ENCODE measurements at places on chromosomes 6 and 20.

- DNase-seq, result no peak
These were observed 22.1 kb downstream of the NRSN1 start for GRCh38 chr6:24148154-24148570.

- no peak for DNase-seq
These were observed 35.1 kb downstream of the SGK1 start for GRCh38 chr6:134282816-134283215.

GRCh38 chr20:41534170-41534569, 84.0 kb downstream of the CHD6 start:
- DNase-seq, result no peak

- DNase-seq, result peak; percentile 81
These were observed 86.1 kb upstream of the SIRPA start for GRCh38 chr20:1809131-1809572.

DNA sequence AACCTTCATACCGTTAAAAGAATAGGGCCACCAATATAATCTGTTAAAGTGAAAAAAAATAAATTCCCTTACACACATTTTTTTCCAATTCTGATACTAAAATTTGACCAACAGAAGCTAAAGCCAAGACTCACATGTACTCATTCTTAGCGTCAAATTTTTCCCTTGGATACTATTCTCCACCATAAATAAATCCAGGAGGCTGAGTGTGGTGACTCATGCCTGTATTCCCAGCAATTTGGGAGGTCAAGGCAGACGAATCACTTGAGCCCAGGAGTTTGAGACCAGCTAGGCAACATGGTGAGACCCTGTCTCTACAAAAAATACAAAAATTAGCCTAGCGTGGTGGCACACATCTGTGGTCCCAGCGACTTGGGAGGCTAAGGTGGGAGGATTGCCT, 43.9 kb downstream of the SCML4 start:
- DNase-seq, result no peak

DNA sequence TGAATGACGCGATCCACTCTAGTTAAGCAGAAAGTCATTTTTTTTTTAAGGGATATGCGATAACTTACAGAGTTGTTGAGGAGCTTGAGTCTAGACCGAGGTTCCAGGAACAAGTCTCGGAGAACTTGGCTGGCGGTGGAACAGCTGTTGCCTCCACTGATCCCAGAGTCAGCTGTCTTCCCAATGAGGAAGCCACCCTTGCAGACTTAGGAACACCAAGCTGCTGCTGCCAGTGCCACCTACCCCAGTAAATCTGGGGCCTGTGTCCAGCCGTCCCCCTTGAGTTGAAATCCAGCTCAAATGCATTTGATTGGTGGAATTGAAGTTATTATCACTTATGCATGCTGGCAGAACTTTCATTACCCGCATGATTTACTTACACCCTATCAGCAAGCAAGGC, 6.7 kb downstream of the PFDN4 start:
- no peak for DNase-seq

GRCh38 chr20:60152792-60153191, 194.6 kb downstream of the CDH26 start:
- no peak for DNase-seq

DNA sequence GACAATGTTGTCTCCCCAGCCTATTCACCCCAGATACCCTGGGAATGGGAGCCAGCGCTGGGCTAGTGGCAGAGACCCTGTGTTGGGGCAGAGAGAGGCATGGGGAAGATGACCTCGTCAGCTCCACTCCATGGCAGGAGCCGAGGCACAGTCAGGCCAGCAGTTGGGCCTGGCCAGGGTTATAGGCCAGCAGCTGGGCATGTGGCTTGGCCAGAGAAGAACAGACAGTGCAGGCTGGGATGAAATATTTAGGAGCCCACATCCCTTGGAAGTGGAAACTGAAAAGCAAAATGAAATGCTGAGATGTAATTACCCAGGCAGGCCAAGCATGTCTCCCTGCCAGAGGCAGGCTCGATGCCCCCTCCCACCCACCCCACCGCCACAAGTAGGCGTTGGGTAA, 70.0 kb downstream of the GRM4 start:
- no peak for DNase-seq

DNA sequence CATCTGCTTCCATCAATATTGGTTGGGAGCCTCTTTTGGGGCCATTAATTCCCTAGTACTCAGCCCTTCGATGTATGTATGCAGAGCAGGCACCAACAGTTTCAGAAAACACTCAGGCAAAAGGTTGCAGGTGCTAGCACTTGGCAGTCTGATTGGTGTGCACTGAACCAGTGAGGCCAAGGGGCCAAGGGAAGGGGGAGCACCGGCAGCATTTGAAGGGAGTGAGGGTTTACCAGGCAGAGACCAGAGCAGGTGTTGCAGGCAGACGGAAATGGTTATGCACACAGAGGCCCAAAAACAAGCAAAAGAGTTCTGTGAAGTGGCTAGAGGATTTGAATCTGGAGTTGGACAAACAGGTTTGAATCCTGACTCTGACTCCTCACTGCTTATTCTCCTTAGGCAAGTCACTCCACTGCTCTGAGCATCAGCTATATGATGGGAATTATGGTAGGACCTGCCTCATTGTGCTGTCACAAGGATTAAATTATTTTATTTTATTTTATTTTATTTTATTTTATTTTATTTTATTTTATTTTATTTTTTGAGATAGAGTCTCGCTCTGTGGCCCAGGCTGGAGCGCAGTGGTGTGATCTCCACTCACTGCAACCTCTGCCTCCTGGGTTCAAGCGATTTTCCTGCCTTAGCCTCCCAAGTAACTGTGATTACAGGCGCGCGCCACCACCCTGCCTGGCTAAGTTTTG, 58.1 kb upstream of the SHLD1 start:
- DNase-seq, result no peak

GRCh38 chr6:147169529-147169928, 34.7 kb upstream of the STXBP5 start:
- DNase-seq, result no peak

DNA sequence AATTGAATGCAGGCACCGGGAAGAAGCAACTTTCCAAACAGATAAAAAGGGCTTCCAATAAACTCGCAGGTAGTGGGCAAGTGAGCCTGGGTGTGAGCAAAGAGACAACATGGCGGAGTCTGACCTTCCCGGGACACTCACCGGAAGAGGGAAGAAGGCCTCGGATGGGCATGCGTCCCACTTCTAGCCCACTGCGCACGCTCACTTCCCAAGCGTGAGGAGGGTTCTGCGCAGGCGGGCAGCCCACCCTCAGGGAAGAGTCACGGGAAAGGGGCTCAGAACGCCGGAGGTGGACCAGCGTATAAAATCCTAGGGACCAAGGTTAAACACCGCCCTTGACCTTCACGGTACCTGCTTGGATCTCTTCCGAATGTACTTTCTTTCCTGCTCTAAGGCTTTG, 95.5 kb upstream of the AFDN start:
- DNase-seq, result no peak

- DNase-seq, result no peak
These were observed 87.6 kb upstream of the E2F3 start for GRCh38 chr6:20313960-20314530.

- DNase-seq, result no peak
These were observed 67.9 kb upstream of the SLCO4A1 start for GRCh38 chr20:62574230-62574993.

- peak; percentile 78 for DNase-seq
These were observed 563.8 kb downstream of the LMBRD1 start for GRCh38 chr6:69232911-69233448.

DNA sequence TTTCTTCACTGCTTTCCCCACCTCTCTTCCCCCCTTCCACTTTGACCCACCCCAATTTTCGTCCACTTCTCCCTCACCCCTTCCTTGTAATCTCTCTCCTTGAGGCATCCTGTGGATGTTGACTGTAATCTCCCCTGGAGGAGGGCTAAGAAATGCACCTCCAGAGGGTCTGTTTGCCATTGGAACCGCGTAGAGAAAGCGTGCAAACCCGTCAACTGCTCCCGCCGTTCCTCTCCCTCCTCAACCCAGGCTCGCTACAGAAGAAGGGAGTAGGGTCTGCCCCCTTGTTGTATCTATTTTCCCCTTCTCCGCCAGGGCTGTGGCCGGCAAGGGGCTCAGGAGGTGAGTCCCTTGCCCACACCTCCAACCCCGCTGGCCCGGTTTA, 502 bp upstream of the HTR1E start:
- no peak for DNase-seq

- no peak for DNase-seq
These were observed 312.8 kb upstream of the PTCHD4 start for GRCh38 chr6:48423640-48424365.

- DNase-seq, result no peak
These were observed 42.6 kb upstream of the TMEM170B start for GRCh38 chr6:11494786-11495564.

DNA sequence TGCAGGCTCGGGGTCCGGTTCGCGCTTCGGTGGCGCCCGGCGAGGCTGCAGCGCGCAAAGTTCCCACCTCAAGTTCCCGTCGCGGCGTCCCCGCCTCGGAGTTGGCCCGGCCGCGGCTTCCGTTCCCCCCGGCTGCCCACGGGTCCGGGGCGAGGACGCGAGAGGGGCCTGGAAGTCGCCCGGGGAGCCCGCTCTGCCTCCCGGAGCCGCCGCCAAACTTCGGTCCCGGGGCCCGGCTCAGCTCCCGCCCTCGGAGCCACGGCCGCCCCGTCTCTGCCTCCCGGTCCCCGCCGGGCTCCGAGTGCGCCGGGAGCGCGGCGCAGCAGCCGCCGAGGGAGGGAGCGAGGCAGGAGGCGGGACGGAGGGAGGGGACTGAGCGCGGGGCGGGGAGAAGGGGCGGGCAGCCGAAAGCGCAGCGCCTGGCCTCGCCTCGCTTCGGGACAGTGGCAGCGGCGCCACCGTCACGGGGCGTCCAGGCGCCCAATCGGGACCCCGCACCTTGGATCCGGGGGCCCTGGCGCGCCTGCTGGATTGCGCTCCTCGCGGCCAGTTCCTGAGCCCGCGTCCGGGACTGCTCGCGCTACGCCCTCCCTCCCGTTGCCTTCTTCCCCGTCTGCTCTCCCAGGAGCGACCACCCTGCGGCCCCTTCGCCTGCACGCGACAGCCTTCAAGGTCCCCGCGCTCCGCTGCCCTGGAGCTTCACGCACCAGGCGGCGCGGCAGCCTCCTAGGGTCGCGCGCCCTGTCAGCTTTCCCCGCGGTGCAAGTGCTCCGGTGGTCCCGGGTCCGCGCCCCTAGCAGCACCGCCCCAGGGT, at the start of gene KCNG1:
Gene KCNG1, minus strand, starts transcription at position 305 of the 814 bp plus-strand sequence. CDS start 12,769 bp downstream, outside the sequence.
- peak; percentile 98 for DNase-seq

DNA sequence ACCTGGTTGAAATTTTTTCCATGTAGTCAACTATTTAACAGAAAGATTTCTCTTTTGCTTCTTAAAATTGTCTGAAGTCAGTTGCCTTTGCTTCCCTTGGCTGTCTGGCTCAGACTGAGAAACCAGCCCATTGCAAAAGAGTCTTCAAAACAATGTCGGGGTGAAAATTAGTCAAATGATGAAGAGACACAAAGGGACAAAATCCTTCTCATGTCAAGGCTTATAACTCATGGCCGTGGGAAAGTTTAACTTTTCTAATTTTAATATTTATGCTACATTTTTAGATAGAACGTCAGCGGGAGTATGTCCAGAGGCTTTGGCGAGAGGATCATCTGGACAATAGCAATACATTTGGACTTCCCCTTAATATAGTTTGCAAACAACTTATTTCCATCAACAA, 127.2 kb downstream of the CD164 start:
- DNase-seq, result no peak

DNA sequence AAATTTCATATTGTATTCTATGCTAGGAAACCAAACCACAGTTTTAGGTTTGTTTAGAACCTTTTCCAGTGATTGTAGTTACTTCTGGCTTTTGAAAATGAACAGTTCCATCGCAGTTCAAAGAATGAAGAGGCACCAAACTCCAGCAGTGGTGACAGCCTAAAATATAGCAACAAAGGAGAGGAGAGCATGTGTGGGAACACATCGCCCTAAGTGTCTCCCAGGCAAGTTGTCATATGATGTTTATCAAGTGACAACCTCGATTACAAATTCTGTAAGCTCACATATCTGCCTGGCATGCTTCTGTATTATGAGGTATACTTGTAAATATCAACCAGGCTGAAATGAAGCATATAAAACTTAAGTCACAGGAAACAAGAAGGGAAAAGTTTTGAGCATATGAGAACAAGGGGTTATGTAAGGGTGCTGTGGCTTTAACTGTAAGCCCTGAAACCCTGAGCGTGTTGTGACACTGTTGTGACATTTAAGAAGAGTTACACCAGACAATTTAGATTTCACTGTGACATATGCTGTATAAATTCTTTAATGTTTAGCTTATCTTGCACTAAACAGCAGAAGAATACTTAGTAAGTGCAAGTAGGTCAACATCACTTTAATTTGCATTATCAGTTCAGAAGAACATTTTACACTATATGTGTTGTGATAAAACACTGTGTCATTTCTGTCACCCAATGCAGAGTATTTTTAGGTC, 29.1 kb upstream of the FBXL4 start:
- DNase-seq, result no peak

- peak; percentile 13 for DNase-seq
These were observed 200.3 kb downstream of the EPM2A start for GRCh38 chr6:145534989-145535388.

GRCh38 chr20:62837790-62838127, 20.9 kb downstream of the COL9A3 start:
- no peak for DNase-seq

DNA sequence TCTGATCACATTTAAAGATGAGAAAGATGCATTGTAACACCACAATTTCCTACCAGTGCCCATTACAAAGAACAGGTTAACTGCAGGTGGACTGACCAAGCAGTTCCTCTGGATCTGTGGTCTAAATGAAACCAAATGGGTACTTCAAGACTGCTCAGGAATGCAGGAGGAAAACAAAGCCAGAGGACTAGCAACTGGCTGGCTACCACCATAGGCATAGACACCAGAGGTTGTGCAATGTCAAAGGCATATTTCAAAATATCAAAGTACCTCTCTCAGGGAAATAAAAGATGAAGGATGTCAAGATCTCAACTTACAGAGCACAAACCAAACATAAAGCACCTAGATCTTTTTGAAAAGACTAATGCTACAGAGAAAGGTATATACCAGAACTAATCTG, 65.5 kb downstream of the GMDS start:
- peak; percentile 52 for DNase-seq

GRCh38 chr6:33882154-33882553, 78.4 kb upstream of the MLN start:
- DNase-seq, result no peak

- peak; percentile 85 for DNase-seq
These were observed 27.7 kb upstream of the LAMA4 start for GRCh38 chr6:112281821-112282615.

- no peak for DNase-seq
These were observed 294.4 kb upstream of the PRDM1 start for GRCh38 chr6:105791583-105792318.

- no peak for DNase-seq
These were observed 504 bp downstream of the SNTA1 start for GRCh38 chr20:33443006-33443511.

Data from AG20443 (cell line).